Activated naive CD4-positive, alpha-beta T cell (primary cell): ENCODE measurements at places on chromosomes 1 and 21.
A peak's percentile ranks its signal among the peaks of the same experiment; 100 is the strongest.

DNA sequence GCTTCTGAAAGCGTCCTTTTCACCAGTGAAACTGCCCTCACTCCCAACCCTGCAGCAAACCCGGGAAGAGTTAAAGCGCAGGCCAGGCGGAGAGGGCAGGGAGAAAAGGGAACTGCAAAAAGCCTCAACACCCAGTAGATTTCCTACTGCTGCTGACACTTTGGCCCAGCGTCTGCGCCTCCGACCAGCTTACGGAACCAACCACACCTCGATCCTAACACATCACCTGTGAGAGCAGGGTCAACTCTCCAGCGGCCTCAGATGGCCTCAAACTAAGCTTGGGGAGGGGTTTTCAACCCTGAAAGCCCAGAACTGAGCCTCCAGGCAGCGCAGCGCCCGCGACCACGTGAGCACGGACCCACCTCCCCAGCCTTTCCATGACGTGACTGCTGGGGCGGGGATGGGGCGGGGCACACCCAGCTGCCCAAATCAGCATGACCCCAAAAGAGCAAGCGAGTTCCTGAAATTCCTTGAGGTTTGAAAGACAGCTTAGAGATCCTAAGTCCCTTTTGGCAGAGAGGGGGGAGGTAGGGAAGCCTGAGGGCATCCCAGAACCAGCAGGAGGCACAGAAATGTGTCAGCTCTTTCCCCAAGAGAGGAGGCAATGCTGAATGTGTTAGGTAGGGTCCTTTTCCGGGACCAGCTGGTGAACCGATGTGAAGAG lies 59.1 kb downstream of the ITPKB start:
- DNase-seq = peak; percentile 64

GRCh38 chr1:175095978-175096607 lies 28.5 kb downstream of the TNN start:
- DNase-seq = no peak

GRCh38 chr21:44516342-44516741 lies 23.7 kb downstream of the KRTAP10-1 start:
- DNase-seq = no peak

DNA sequence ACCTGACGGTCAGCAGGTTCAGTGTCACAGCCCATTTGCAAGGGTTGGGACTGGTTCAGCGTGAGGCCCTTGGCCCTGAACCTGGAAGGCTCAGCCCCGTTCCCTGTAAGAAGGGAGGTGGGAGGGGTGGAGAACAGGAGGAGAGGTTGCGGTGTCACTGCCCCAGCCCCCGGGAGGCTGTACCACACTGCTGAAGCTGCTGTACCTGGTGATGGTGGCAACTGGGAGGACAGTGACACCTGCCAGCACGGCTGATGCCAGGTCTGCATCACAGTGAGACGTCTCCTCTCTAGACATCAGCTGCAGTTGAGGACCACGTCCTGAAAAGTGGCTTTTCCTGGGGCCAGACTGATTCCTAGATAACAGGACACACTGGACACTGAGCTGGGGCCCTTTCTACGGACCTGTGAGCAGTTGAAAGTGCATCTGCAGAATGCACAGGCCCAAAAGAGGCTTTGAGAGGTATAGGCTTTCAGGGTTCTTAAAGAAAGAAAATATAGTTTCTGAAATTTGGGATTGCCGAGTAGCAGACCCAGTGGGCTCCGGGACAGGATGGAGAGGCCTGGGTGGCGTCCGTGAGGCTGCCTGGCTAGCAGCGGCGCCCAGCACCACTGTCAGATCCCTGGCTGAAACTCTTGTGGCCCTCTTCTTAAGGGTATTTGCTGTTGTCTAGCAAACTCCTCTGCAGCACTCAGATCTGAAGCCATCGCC lies 47.7 kb downstream of the COQ8A start:
- DNase-seq = no peak

DNA sequence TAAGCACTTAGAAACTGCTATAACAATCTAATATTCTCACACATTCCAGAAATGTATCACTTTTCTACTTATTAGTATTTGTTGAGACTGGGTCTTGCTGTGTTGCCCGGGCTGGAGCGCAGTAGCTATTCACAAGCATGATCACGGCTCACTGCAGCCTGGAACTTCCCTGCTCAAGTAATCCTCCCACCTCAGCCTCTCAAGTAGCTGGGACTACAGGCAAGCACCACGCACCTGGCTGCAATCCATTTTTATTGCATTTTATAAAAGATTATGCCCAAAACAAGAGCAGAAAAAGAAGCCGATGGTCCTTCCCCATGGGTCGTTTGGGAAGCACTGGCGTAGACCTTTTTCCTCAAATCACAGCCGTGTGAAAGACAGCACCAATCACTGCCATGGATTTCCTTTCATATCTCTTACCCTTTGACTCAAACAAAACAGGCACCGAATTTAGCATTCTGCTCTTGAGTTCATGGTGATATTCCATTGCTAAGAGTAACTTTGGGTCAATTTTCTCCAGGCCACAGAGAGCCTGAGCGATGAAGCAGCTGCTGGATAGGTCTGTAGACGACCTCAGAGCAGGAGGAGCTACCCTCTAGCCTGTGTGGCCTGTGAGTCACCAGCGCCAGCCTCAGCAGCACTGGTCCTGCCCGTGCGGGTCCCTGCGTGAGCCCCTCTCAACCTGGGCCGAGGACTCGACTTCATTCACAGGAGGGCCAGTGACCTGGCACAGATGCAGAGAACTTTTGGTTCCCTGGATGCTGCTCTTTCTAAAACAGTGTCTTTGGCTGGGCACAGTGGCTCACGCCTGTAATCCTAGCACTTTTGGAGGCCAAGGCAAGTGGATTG lies 80.8 kb downstream of the PIK3CD start:
- DNase-seq = no peak

DNA sequence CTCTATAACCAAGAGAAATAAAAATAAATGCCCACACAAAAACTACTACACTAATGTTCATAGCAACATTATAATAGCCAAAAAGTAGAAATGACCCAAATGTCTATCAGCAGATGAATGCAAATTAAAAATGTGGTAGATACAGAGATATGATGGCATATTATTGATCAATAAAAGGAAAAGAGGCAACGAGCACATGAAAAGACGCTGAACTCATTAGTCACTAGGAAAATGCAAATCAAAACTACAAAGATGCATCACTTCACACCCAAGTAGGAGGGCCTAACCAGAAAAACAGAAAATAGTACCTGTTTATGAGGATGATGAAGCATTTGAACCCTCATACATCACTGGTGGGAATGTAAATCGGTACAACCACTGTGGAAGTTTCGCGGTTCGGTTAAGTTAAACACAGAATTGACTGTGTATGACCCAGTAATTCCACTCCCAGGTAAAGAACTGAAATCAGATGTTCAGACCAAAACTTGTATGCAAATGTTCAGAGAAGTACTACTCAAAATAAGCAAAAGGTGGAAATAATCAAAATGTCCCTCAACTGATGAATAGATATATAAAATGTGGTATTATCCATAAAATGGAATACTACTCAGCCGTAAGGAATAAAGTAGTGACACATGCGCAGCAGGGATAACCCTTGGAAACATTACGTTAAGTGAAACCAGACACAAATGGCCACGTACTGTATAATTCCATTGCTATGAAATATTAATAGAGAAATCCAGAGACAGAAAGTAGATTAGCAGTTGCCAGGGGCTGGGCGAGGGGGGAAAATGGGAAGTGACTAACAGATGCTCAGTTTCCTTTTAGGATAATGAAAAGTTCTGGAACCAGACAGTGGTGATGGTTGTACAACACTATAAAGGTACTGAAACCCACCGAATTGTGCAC lies 3.1 kb downstream of the USP48 start:
- DNase-seq = no peak

DNA sequence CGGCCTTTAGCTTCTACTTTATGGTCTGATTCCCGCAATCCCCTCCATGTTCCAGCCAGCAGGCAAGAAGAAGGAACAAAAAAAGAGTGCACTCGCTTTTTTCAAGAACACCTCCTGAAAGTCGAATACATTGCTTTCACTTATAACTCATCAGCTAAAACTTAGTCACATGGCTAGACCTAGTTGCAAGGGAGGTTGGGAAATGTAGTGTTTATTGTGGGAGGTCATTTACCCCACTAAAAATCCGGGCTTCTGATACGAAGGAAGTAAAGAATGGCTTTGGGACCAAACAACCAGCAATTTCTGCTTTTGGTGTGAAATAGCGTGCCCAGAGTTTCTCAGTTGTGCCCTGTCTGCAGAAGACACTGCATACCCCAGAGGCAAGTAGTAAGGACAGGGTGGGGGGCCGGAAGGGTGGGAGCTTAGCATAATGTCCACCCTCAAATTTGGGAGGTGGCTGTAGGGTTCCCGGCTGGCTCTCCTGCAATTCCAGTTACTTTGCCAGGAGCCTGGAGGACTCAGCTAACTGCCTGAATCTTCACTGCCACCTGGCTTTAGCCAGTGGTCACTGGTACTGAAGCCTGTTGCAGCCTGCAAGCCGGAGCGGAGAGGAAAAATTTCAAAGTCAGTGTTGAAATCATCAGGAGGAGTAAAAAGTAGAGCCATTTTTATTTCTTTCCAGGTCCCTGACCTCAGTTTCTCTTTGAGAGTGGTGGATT lies 57.7 kb upstream of the F3 start:
- no peak for DNase-seq

DNA sequence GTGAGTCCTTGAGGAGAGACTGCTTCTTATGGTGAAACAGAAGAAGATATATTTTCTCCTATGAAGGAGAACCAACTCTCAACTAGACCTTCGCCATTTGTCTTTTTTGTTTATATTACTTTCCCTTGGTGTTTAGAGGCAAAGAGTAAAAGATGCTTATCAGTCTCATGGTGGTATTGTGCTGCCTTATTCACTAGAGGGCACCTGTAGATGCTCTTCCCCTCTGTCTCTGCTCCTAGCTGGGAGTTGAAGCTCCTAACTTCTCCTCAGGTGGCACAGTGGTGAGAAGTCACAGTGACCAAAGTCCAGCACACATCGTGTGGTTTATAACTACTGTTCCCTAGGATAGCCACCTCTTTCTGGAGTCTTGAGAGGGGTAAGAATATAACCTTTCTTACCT lies 1359.6 kb downstream of the PLA2G4A start:
- no peak for DNase-seq

DNA sequence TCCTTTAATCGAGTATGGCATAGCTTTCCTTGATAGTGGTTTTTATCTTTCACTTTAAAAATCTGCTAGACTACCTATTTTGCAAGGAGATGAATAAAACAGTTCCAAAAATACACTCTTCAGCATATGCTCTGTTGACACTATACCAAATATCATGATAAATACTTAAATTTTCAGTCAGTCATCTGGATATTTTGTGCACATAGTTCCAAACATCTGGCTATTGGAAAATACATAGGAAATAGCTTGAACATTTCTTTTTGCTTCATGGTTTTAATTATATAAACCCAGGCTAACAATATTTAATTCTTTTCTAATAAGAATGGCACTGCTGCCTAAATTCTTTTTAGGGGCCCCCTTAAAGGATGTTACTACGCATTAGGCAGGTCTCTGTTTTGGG lies 342.1 kb downstream of the NEGR1 start:
- no peak for DNase-seq

DNA sequence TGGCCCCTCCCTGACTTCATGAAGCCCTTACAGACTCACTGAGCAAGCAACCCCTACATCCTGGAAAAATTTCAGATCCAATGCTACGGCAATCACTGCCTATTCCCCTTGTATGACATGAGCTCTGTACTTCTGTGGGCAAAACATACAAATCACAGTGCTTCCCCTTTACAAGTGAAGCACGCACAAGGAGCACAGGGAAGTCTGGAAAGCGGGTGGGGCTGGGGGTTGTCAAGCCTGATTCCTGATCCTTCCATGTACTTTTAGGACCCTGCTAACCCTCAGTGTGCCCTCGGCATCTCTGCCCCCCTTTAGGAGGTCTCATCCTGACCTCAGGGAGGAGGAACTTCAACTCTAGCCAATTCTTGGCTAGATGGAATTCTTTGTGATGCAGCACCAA lies 405.7 kb upstream of the POU3F1 start:
- DNase-seq = no peak

- no peak for DNase-seq
Measured at GRCh38 chr21:37582590-37582989, 216.0 kb downstream of the DYRK1A start.

DNA sequence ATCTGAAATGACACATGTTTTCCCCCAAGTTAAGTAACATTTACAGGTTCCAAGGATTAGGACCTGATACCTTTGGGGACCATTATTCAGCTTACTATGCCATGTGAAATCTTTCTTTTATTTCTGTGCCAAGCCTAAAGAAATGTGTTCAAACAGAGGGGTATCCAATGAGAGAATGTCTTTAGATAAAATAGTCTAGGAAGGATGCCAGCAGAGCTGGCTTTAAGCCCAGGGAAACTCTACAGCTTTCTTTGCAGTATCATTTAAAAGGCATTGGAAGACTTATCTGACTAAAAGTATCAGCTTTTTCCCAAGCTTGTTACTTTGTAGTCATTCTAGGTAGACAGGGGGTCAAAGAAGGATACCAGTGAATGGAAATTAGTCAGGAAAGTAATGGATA lies 860.4 kb downstream of the PLA2G4A start:
- no peak for DNase-seq

DNA sequence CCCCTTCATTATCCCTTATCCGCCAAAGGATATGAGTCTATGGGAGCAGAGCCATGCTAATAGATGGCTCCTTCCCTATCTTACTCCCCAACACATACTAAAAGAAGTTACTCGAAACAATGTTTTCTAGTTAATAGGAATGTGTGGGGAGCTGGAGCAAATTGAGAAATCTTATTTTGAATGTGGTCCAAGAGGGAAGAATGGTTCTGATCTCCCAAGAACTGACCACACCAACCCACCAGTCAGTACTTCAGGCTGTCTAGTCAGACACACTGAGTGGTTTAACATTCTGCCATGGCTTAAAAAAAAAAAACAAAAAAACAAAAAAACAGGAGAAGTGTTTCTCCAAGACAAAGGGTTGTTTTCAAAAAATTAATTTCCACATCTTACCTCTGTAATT lies 31.5 kb upstream of the DNASE2B start:
- no peak for DNase-seq

DNA sequence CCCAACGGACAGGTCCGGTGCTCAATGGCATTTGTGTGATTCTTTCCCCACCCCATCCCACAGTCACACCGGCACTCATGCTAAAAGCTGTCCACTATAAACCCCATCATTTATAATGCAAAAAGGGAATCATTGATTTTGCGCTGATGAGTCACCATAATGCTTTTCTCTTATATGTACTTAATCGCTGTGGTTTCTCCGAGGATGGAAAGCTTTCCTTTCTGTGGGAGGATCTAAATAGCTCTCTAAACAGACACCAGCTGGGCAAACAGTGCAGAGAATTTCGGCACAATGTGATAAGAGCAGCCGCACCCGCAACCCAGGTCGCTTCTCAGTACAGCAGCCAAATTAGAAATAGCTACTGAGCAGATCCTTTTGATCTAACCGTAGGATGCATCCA lies 85.6 kb downstream of the SETD4 start:
- DNase-seq = no peak

DNA sequence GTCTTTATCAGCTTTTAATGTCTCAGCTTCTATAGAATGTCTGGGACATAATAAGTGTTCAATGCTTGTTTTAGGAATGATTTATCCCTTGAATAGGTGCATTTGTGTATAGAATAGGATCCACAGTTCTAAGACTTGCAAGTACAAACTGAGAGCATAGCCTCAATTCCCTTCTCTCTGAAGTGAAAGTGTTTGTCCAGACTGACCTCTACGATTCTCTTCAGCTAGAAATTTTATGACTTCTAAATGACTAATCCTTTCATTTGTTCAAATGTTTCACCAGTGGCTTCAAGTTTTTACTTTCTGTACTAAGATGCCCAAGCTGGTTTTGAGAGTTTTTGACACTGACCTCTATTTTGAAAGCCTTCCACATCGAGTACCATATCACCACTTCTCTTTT lies 608.2 kb upstream of the ADGRL4 start:
- no peak for DNase-seq
